ENCODE measurements at places on chromosomes 7 and 10.

GRCh38 chr7:157585113-157585861 lies 248.5 kb downstream of the DNAJB6 start:
- DNase-seq, result no peak
- no peaks in the 10 kb centered on the region for H3K36me3 ChIP-seq
- H3K27ac ChIP-seq, result no peak overlapping the region
- no peaks in the 10 kb centered on the region for H3K4me1 ChIP-seq

DNA sequence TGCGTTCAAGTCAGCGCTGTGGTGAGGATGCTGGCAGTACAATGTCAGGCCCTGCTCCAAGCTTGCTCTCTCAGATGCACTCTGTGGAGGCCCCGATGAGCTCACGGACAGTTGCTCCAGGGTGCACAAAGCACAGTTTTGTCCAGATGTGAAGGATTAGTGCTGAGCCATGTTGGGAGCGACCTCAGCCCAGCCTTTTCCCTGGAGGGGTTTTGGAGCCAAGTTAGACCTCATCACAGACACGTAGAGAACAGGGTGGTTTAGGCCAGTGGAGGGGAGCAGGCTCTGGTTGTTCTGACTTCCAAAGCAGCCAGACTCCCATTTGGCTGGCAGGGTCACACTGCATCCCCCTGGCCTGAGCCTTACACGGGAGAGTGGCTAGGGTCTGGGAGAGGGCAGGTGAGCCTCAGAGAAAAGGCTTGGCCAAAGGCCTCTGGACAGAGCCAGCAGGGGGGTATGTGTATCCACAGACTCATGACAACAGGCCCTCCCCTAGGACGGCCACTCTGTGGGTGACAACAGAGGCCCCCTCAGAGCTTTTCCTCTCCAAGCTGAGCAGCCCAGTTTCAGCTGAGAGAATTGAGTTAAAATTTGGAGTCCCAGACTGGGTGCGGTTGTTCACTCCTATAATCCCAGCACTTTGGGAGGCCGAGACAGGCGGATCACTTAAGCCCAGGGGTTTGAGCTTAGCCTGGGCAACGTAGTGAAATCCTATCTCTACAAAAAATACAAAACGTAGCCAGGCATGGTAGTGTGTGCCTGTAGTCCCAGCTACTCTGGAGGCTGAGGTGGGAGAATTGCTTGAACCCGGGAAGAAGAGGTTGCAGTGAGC lies 4.7 kb downstream of the PLAC9 start:
- peak; percentile 67 for DNase-seq
- no peaks in the 10 kb centered on the region for H3K36me3 ChIP-seq
- H3K27ac ChIP-seq, result peak overlapping the region; percentile 48
- H3K27me3 ChIP-seq, result no peaks in the 10 kb centered on the region
- peaks cover 21% of the 10 kb centered on the region for H3K4me1 ChIP-seq

- H3K4me3 ChIP-seq, result no peak overlapping the region
- no peak for DNase-seq
- H3K4me1 ChIP-seq, result no peaks in the 10 kb centered on the region
- H3K27ac ChIP-seq, result no peak overlapping the region
- no peaks in the 10 kb centered on the region for H3K36me3 ChIP-seq
These were observed 95.2 kb upstream of the ZNF716 start for GRCh38 chr7:57354679-57355338.

DNA sequence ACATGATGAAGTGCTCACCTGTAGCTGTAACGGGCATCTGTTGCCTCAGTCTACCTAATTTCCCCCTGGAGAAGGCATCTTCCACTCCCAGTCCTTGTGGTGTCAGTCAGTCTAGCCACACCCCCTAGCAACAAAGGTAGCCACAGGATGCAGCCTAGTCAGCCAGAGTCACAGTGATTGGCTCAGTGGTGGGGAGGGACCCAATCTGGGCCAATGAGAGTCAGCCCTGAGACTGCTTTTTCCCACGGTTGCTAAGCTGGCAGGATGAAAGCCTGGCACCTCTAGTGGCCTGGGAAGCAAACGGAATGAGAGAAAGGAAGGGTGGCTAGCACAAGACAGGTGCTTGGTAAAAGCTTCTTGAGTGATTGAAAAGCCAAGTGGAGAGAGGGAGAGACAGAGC lies 118.6 kb downstream of the SH3PXD2A start:
- no peak overlapping the region for H3K27ac ChIP-seq
- no peak overlapping the region for H3K4me3 ChIP-seq
- H3K27me3 ChIP-seq, result no peaks in the 10 kb centered on the region
- DNase-seq, result no peak
- no peaks in the 10 kb centered on the region for H3K36me3 ChIP-seq
